Stimulated activated CD4-positive, alpha-beta T cell treated with anti-CD3 and anti-CD28 coated beads, Interleukin-1b, Interleukin-23, amount 100 ng/mL, for 48 hours (primary cell): ENCODE measurements at places on chromosomes 2 and 18.

GRCh38 chr2:230925443-230925878 is 419 bp upstream of the GPR55 start:
- DNase-seq, result no peak

- DNase-seq, result no peak
Measured at GRCh38 chr18:55858661-55859515, 270.9 kb upstream of the TCF4 start.

GRCh38 chr2:111519071-111519470 is 364.9 kb downstream of the ANAPC1 start:
- DNase-seq, result no peak

- no peak for DNase-seq
Measured at GRCh38 chr2:219439506-219439905, 4.9 kb downstream of the SPEG start.

GRCh38 chr2:68920481-68921170 is 32.1 kb downstream of the GKN2 start:
- DNase-seq, result no peak

- no peak for DNase-seq
Measured at GRCh38 chr18:26482569-26482968, 65.8 kb downstream of the KCTD1 start.

DNA sequence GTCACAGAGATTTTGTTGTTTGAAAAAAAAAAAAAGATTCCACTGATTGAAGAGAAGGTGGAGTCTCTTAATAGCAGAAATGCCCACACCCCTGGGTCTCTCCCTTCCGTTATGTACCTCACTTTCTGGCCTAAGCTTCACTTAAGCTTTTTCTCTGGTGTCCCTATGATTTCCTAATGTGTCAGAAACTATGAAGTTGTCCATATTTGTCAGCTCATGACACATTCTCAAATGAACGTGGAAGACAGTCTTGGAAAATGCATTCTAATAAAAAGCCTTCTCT is 5.4 kb upstream of the MALL start:
- DNase-seq, result no peak

GRCh38 chr2:134406311-134406710 is 152.4 kb downstream of the MGAT5 start:
- DNase-seq, result no peak

GRCh38 chr2:61433606-61434005 is 37.3 kb downstream of the USP34 start:
- no peak for DNase-seq

DNA sequence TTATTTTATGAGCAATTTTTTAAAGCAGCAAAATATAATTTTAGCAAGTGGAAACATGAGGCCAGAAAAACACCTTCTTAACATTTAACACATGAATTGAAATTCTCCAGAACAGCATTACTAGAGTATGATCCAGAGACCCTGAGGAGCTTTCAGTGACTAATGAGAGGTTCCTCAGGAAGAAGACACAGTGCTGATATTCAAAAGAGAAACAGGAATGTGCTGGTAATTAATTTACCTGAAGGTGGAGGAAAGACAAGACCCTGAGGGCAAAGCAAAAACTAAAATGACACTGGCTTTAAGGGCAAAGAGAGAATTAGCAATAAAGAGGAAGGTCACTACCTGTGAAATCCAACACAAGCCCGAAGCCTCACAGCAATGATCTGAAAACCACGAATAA is 97.0 kb downstream of the CDH2 start:
- DNase-seq, result no peak

- no peak for DNase-seq
Measured at GRCh38 chr18:56089612-56090258, 501.7 kb upstream of the TCF4 start.

GRCh38 chr2:195666113-195666712 is 9.2 kb downstream of the SLC39A10 start:
- no peak for DNase-seq

GRCh38 chr18:23861805-23862470 is 152.6 kb upstream of the TTC39C start:
- DNase-seq, result no peak

DNA sequence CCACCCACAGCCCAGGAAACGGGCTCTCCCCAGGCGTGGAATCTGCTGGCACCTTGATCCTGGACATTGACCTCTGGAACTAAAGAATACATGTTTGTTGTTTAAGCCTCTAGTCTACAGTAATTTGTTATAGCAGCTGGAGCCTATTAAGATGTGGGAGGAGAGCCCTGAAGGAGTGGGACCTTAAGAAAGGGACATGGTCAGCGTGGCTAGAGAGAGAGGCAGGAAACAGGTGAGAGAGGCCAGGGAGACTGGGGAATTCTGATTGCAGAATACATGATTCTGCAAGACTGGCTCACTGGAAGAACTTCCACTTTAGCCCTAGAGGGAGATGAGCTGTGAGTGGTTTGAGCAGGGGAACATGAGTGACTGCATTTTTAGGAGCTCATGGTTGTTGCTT is 83.2 kb downstream of the CD8B2 start:
- DNase-seq, result no peak

GRCh38 chr2:169808221-169808620 is 9.6 kb downstream of the SSB start:
- no peak for DNase-seq

- no peak for DNase-seq
Measured at GRCh38 chr2:182073613-182074012, 88.0 kb downstream of the PPP1R1C start.

DNA sequence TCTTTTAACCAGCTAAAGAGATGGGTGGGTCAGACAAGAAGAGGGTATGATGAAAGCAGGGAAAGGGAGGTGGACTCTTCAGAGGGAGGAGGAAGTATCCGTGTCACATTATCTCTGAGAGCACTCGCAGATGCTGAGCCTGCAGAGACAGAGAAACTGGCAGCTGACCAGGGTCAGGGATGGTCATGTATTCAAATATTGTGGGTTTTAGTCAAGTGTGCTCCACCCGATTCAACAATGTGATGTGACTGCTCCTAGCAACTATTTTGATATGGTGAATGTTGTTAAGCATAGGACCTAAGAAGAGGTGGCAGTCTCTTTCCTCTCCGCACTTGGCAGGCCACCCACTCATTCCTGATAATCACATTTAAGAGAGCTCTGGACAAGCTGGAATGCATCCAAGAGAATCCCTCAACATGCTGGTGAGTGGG is 1.3 kb upstream of the CLIP4 start:
- no peak for DNase-seq

DNA sequence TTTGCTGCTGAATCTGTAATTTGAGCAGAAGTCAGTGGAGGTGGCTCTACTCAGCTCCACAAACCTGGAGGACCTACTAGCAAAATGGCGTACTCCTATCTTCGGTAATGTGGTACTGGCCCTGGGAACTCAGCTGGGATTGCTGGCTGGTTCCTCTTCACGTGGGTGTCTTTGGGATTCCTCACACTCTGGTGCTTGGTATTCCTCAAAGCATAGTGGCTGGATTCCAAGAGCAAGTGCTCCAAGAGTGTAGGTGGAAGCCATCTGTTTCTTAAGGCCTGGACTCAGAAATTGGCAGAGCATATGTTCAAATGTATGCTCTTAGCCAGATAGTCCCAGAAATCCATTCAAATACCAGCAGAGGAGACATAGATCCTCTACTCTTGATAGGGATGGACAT is 281.9 kb upstream of the CDH7 start:
- no peak for DNase-seq

DNA sequence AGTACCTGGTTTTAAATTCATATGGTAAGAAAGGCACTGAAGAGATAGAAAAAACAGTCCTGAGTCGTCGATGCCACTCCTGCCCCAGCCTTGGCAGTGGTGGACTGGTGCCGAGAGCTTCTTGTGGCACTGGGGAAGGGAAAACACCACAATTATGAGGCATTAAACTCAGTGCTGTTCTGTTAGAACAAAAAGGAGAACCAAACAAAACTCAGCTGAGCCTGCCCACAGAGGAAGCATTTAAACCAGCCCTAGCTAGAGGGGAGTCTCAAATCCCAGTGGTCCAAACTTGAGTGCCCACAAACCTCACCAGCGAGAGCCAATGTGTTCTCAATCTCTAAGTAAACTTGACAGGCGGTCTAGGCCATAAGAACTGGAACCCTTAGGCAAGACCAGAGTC is 1254.5 kb upstream of the FAM98A start:
- DNase-seq, result no peak

- DNase-seq, result no peak
Measured at GRCh38 chr2:43070030-43070429, 156.4 kb downstream of the ZFP36L2 start.

DNA sequence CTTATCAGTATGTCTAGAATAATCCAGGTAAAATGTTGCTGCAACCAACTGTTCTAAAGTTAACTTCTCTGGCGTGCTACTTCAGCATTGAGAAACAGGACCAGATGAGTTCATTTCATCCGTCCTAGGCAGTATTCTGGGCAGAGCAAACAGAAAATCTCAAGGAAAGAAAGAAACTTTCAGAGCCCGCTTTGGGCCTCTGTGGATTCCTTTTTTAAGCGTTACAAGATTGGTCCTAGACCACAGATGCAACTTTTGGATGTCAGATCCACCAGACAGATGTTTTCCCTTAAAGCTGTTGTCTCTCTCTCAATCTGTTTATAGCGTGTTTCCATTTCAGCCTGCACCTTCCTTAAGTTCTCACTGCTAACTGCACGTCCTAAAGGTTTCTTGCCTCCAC is 75.0 kb downstream of the BCL2 start:
- no peak for DNase-seq

GRCh38 chr2:227813229-227813561 is 447 bp upstream of the CCL20 start:
- no peak for DNase-seq

GRCh38 chr2:103859238-103859637 is 994.7 kb upstream of the POU3F3 start:
- DNase-seq, result no peak

DNA sequence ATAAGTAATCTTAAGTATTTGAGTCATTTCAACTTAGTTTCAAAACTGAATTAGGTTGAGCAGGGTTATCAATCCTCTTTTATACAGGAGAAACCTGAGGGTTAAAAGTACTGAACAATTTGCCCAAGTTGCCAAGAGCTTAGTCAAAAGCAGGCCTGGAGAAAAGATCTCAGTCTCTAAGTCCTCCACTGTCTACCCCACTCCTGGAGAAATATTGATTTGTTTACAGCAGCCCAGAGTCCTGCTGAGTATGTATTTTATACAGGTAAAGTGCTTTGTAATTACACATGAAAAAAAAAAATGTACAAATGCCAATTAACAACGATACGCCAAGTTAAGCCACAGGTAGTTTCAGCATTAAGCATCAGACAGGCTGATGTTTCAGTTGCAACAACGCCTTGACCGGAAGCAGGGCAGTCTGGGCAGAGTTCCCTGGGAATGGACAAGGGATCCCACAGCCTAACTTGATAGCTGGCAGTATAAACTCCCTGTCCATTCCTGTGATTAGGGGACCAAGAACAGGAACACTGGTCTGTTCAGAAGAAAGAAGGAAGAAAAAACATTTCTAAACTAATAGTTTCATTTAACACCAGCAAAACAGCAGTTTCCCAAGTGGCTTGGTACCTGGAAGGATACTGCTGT is 132.9 kb downstream of the MYO5B start:
- DNase-seq, result no peak

DNA sequence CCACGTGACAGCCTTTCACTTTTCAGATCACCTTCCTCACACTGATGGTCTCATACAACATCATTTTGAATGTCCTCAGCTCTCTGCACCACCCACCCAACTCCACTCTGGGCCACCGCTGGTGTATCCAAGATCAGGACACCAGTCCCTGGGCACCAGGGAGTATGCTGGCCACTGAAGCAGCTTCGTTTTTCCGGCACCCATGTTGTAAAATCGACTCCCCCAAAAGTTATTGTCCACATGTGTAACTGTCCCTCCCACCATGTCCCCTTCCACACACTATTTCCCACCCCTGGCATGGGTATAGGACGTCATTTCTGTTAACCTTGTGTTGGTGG is 96.4 kb downstream of the TGOLN2 start:
- DNase-seq, result no peak

- peak; percentile 44 for DNase-seq
Measured at GRCh38 chr2:43777306-43777926, 3.6 kb downstream of the DYNC2LI1 start.

- DNase-seq, result no peak
Measured at GRCh38 chr2:205586626-205587025, 95.7 kb upstream of the NRP2 start.
